ENCODE measurements at places on chromosomes 6 and 20. TPM values are rescaled to one million over a fixed set of nuclear protein-coding genes. Genes with fewer than 3 reads are reported as not detected.

- no peak for DNase-seq
Observed at GRCh38 chr20:17841751-17842215, 126.8 kb downstream of the SNX5 start.

The NOTCH4 gene
- 2.9 TPM for total RNA-seq

DNA sequence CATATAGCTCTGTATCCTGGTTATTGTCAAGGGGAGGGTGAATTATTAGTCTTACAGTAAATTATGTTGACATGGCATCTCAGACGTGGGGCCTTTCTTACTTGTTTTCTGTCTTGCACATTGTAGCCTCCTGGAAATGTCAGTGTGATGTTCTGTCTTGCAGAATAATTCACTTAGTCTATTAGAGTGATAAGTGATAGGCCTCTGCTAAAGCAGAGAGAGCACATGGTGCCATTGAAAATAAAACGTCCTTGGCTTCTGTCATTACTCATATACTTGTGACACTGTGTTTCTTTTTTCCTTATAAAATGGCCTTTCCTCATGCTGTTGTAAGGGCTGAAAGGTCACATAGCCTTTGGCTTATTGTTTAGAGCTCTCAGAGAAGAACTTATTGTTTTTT is 531.0 kb downstream of the EPM2A start:
- no peak for DNase-seq

The SSTR4 gene
- total RNA-seq = not detected

The XKR7 gene
- total RNA-seq = 0.34 TPM

The TNNC2 gene
- total RNA-seq = not detected

The AARS2 gene
- 16.6 TPM for total RNA-seq

- no peak for DNase-seq
Observed at GRCh38 chr20:34578025-34578424, 19.5 kb downstream of the MAP1LC3A start.

GRCh38 chr6:18752278-18753068 is 365.3 kb downstream of the RNF144B start:
- DNase-seq = no peak

The CTCFL gene
- 0.41 TPM for total RNA-seq

GRCh38 chr6:13012296-13012695 is 295.7 kb downstream of the PHACTR1 start:
- no peak for DNase-seq

The OXT gene
- not detected for total RNA-seq

The FILIP1 gene
- total RNA-seq = 0.21 TPM

The SLC2A4RG gene
- total RNA-seq = 50.2 TPM

GRCh38 chr6:79608334-79609224 is 22.6 kb upstream of the SH3BGRL2 start:
- DNase-seq = no peak

The GDAP1L1 gene
- total RNA-seq = not detected

The BPIFB2 gene
- not detected for total RNA-seq

- no peak for DNase-seq
Observed at GRCh38 chr6:52981222-52981900, 13.7 kb downstream of the GSTA4 start.

GRCh38 chr20:8798505-8798904 is 270.4 kb upstream of the PLCB4 start:
- no peak for DNase-seq

The SRMS gene
- total RNA-seq = 0.48 TPM

DNA sequence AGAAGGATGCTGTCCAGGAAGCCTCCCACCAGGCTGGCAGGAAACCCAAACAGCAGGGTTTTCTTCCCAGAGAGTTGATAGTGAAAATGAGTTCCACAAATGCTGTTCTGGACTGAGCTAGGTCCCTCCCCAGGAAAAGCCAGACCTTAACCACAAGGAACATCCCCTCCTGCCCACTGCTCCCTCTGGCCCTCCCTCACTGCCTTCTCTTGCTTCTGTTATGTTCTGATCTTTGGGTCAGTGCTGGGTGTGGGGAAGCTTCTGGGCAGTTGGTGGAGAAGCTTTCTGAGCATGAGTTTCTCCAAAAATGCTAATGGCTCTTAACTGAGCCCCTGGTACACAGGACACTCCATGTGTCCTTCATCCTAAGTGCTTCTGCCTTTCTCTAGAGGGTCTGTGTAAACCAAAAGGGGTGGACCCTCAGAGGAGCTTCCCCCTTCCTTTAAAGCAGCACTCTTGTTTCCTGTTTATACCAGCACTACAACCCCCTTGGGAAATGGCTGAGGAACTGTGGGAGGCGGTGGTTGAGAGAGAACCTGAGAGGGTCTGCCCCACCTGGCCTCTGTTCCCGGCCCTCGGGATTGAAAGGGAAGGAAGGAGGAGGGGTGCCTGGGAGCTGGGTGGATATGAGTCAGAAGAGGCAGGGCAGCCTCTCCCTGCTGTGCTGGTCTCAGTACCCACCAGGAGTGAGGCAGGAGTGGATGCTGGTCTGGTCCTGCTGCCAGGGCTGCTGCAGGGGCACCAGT is 42.0 kb downstream of the CDS2 start:
- DNase-seq = no peak

GRCh38 chr20:23099791-23100719 is 13.9 kb upstream of the CD93 start:
- no peak for DNase-seq

DNA sequence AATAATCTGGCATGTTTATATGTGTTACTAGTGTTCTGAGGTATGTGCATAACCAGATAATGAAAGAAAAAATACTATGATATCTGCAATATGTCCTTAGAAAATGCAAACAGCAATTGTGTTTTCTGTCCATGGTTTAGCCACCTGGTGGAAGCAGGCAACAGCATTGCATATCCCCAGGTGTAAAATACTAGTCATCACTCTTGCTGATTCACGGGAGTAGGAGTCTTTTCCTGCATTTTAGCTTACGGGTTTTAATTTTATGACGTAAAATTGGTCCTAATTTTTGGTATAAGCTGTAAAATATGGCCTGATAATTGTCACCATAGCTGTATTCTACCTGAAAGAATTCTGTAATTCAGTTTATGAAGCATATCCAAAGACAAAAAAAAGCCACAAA is 2.5 kb downstream of the RNF182 start:
- DNase-seq = no peak

The ZNF335 gene
- total RNA-seq = 26.7 TPM

DNA sequence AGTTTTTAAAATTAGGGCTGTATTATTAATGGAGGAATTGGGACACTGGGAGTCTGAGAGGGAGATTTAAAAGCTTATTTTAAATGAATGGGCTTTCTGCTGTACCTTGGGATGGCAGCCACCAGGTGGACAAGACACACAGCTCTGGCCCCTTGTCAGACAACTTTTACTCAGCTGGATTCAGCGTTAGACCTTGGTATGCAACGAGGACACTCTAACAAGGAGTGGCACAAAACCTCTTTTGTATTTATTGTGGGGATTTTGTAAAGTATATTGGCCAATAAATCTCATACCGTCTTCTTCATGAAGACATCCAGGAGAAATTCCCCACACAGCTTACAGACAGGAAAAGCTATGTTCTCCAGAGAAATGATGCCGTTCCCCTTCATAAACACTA is 105.7 kb downstream of the LCA5 start:
- DNase-seq = no peak

The PBOV1 gene
- total RNA-seq = not detected
